ENCODE measurements at places on chromosomes 12 and 14.

DNA sequence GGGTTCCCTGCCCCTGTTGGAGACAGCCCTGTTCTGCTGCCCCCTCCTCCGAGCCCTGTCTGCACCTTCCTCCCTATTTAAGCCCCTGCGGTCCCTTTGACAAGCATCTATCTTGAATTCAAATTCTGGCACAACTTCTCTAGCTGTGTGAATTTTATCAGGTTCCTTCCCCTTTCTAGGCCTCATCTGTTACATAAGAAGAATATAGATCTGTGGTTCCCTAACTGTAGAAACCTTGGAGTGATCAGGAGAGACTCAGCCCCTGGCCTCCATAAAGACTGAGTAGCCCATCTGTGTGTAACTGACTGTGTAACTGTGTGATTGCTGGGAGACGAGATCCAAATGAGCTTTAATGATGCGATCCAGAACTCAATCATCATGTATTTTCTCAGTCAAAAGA, 13.0 kb upstream of the RACGAP1 start:
- DNase-seq, result no peak

- DNase-seq, result no peak
Observed at GRCh38 chr12:15778126-15778525, 11.1 kb downstream of the EPS8 start.

- DNase-seq, result no peak
Observed at GRCh38 chr12:76545486-76545885, 14.1 kb downstream of the OSBPL8 start.

DNA sequence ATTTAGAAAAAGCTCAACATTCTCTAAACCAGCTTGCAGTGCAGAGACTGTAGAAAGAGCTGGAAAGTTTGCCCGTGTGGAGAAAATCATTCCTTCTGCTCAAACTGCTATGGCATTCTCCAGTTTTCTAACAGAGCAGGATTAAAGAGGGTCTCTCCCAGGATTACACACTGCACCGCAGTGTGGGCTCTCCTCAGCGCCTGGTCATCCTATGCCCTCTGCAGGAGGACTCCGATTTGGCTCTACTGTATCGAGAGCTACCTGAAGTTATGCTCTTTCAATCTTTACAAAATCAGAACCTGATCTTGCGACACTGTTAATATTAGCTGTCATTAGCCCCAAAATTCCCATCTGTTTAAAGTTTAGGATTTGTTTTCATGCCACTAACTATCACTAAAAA, 33.0 kb downstream of the BHLHE41 start:
- DNase-seq, result no peak

- DNase-seq, result no peak
Observed at GRCh38 chr14:100692859-100693558, 33.7 kb upstream of the DLK1 start.

DNA sequence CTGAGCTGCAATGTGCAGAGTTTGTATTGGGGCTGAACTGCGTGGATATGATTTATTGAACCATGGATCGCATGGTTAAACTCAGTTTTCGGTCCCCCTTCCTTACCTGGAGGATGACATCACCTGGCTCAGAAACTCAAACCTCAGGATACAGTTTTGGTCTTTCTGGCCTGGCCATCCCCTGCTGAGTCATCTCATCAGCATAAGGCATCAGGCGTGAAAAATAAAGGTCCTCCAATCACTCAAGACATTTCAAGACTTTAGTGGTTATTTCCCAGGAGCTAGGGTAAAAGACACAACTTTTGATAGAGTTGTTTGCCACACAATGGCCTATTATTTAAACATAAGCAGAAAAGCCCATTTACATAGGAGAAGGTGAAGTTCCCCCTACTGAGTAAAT, 631.1 kb upstream of the TMEM132C start:
- DNase-seq, result no peak

DNA sequence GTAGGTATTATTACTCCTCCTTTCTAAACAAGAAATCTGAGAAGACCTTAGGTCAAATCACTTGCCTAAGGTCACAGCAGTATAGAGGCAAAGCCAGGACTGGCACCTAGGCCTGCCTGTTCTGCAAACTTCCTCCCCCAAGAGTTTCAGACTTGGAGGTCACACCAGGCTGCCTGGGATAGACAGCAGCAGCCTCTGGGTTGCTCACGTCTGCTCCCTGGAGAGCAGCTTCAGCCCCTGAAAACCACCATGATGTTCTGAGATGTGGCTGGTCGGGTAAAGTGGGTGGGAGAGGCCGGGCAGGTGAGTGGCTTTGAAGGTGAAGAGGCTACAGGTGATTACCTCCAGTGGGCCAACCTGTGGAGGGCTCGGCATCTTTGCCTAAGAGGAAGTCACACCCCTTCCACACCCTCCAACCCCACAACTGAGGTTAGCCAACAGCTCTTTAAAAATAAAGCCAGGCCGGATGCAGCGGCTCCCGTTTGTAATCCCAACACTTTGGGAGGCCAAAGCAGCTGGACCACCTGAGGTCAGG, 37.0 kb upstream of the PNMA1 start:
- no peak for DNase-seq

GRCh38 chr14:81485781-81486180, 47.9 kb downstream of the SEL1L start:
- DNase-seq, result no peak

DNA sequence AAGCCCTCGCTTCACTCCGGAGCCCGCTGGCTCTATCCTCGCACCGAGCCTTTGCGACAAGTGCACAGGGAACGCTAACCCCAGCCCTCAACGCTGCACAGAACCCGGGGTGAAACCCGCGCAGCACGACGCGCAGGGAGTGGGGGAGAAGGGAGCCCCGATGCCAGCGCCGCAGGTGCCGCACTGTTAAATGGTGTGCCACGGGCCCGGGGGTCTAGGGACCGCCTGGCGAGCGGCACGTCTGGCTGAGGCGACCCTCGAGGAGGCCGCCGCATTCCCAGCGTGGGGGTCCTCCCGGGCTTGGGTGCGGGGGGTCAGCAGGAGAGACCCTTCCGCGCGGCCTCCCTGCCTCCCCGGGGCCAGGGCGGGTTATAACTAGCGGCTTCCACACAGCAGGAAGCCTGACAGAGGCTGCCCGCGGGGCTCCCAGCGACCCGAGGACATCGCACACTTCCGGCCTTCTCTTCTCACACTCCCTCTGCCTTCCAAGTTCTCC, 23.8 kb upstream of the LRTM2 start:
- DNase-seq, result no peak

DNA sequence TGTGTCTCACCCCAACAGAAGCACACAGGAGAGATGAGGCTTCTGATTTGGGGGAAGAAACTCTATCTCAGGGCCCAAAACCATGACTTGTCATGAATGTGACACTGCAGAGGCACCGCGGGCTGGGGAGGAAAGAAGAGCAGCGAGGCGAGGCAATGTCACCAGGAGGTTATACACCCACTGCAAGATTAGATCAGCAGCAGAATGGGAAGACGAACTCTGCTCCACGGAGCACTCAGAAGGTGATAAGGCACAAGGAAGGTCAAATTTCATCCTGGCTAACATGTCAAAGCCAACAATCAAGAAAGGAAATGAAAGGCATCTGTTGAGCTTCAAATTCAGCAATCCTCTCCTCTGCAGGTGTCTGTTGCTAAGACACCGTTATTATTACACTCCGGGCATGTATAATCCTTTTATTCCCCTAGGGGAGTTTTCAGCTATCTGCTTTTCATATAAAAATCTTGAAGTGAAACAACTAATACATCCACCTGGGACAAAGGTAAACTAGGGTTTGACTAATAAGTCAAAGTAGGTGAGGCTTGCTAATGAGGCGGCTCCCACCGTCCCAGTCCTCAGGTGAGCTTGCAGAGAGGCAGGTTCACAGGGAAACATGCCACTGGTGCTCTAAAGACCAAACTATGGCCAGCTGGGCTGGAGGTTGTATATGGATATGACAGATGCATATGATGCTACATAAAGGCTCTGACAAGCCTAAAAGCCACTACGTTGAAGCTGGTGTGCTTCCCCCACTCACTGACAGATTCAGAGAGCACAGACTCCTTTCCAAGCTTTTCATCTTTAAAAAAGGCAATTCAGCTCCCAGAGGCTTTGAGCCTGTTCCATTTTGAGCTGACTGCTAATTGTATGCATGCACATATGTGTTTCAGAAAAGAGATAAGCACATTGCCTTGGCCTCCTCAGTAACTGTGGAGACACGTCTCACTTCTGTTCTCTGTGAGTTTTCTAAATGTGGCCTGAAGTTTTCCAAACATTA, 221.2 kb downstream of the NELL2 start:
- no peak for DNase-seq

- no peak for DNase-seq
Observed at GRCh38 chr14:103894034-103894722, 34.1 kb upstream of the TDRD9 start.

GRCh38 chr14:95951359-95951758, 74.7 kb downstream of the TUNAR start:
- no peak for DNase-seq

DNA sequence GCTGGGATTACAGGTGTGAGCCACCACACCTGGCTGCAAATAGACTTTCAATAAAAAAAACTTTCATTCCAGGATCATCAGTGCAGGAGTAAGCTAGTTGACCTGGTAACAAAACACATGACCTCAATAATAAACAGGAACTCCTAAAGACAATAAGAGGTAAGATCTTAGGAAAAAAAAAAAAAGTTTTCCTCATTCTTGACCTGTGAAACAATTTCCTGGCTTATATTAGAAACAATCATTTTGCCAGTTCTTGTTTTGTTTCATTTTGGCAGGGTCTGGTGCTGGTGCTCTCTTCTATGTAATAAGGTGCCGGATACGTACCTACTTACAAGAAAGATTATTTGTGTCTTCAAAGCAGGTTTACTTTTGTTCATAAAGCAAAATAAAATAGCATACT, 90.6 kb upstream of the AMN1 start:
- DNase-seq, result no peak

DNA sequence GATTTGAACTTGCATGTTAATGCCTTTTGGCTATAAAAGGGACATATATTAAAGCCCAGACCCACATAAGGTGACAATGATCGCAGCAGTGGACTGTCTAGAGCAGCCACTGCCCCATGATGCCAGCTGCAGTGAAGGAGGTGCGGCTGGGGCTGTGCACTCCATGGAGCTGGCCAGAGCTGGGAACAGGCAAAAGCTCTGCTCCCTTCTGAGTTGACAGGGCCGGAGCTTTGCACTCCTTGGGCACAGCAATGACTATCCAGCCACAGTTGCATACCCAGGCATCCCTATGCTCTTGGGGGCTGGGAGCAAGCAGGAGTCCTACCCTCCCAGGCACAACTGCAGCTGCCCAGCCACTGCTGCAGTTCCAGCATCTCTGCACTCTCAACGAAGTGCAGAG, 50.2 kb downstream of the EGLN3 start:
- DNase-seq, result no peak

DNA sequence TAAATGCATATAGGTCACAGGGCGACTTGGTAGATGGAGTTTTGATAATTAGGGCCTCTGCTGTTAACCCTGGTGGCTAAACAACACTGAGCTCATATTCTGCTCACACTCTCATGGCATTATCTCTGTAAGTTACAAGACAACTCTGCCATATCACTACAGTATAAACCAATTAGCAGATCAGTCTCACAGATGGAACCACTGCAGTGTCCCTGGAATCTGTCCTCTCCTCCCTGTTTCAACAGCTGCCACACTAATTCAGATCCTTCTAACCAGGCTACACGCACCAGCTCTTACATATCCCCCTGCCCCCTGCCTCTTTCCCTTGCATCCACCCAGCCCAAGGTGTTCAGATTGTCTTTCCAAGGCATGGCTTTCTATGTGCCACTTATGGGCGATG, 161.0 kb upstream of the RMST start:
- DNase-seq, result no peak
